ENCODE measurements at places on chromosomes 11 and 22. TPM values are rescaled to one million over a fixed set of nuclear protein-coding genes. Genes with fewer than 3 reads are reported as not detected.

- H3K36me3 ChIP-seq: peaks cover 9% of the 10 kb centered on the region
- H3K27me3 ChIP-seq: no peaks in the 10 kb centered on the region
- peak overlapping the region; percentile 86 for H3K27ac ChIP-seq
- DNase-seq: no peak
- no peak overlapping the region for H3K4me3 ChIP-seq
- H3K4me1 ChIP-seq: peaks cover 71% of the 10 kb centered on the region
These were observed 36.5 kb downstream of the TSPAN18 start for GRCh38 chr11:44763121-44763820.

The PDE3B gene
- total RNA-seq: 13.3 TPM

The JAML gene
- 8.9 TPM for total RNA-seq

- peak overlapping the region; percentile 97 for H3K27ac ChIP-seq
- DNase-seq: no peak
- H3K36me3 ChIP-seq: no peaks in the 10 kb centered on the region
- H3K4me1 ChIP-seq: peaks cover 79% of the 10 kb centered on the region
These were observed 47.5 kb downstream of the RPL27A start for GRCh38 chr11:8729837-8730696.

- H3K27me3 ChIP-seq: no peaks in the 10 kb centered on the region
- no peak overlapping the region for H3K27ac ChIP-seq
- no peaks in the 10 kb centered on the region for H3K36me3 ChIP-seq
- DNase-seq: no peak
- no peaks in the 10 kb centered on the region for H3K4me1 ChIP-seq
These were observed 7.6 kb downstream of the SLC29A2 start for GRCh38 chr11:66363805-66364535.

GRCh38 chr22:38831166-38831945, 12.5 kb downstream of the NPTXR start:
- no peaks in the 10 kb centered on the region for H3K27me3 ChIP-seq
- H3K4me3 ChIP-seq: no peak overlapping the region
- H3K27ac ChIP-seq: no peak overlapping the region
- no peaks in the 10 kb centered on the region for H3K4me1 ChIP-seq
- DNase-seq: no peak

GRCh38 chr22:48240148-48240934, 1477.9 kb downstream of the TBC1D22A start:
- no peak overlapping the region for H3K27ac ChIP-seq
- no peaks in the 10 kb centered on the region for H3K4me1 ChIP-seq
- no peaks in the 10 kb centered on the region for H3K27me3 ChIP-seq
- no peaks in the 10 kb centered on the region for H3K36me3 ChIP-seq
- no peak for DNase-seq

DNA sequence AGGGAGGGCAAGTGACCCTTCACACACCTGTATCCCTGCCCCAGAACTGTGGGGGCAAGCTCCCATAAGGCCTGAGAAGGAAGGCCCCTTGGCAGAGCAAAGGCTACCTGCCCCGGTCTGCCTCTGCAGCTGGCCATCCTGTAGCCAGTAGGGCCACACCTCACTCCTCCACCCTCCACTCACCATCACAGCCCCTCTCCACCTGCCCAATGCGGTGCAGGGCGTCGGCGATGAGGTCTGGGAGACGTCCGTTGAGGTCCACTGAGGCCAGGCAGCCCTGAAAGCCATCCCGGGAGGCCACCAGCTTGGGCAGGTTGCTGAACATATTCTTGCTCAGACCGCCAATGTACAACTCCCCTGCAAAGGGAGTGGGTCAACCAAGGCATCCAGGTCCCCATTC, 57.5 kb downstream of the SLC22A12 start:
- H3K27ac ChIP-seq: no peak overlapping the region
- no peak for DNase-seq
- H3K36me3 ChIP-seq: no peaks in the 10 kb centered on the region
- H3K4me1 ChIP-seq: no peaks in the 10 kb centered on the region

DNA sequence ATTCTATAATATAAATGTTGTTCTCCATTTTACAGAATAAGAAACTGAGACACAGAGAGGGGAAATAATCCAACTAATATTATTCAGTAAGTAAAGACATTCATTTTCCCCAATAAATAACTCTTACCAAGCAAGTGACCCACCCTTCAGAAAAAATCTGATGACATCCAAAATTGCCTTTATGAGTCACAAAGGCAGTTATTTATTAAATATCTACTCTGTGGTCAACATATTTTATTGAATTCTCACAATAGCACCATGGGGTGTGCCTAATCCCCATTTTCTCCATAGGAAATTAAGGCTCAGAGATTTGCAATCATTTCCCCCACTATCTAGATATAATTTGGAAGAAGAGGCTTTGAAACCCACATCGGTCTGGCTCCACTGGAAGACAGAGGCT, 161.5 kb upstream of the ISX start:
- no peaks in the 10 kb centered on the region for H3K4me1 ChIP-seq
- H3K27me3 ChIP-seq: no peaks in the 10 kb centered on the region
- no peak overlapping the region for H3K27ac ChIP-seq

- no peaks in the 10 kb centered on the region for H3K27me3 ChIP-seq
- no peak within 1 kb of the TSS for H3K4me3 ChIP-seq
- H3K27ac ChIP-seq: no peak within 1 kb of the TSS
- no peaks in the 10 kb centered on the region for H3K36me3 ChIP-seq
These were observed at the start of gene MMP12 for GRCh38 chr11:102874852-102875251. MMP12 (minus strand) TSS chr11:102874982; CDS start chr11:102874937, 45 bp downstream.

The RFPL1 gene
- total RNA-seq: not detected

The CASP12 gene
- 1.2 TPM for total RNA-seq

GRCh38 chr22:43658823-43659222, 153.3 kb downstream of the EFCAB6 start:
- no peaks in the 10 kb centered on the region for H3K36me3 ChIP-seq
- H3K27ac ChIP-seq: no peak overlapping the region
- DNase-seq: peak; percentile 17
- no peaks in the 10 kb centered on the region for H3K4me1 ChIP-seq

The HTR3B gene
- not detected for total RNA-seq

- peak overlapping the region; percentile 85 for H3K27ac ChIP-seq
- peaks cover 30% of the 10 kb centered on the region for H3K4me1 ChIP-seq
- DNase-seq: no peak
- H3K27me3 ChIP-seq: no peaks in the 10 kb centered on the region
These were observed 505 bp downstream of the FAM227A start for GRCh38 chr22:38655519-38656255.

- H3K4me3 ChIP-seq: no peak overlapping the region
- no peaks in the 10 kb centered on the region for H3K27me3 ChIP-seq
- peaks cover 7% of the 10 kb centered on the region for H3K4me1 ChIP-seq
These were observed 38.4 kb downstream of the KCNQ1OT1 start for GRCh38 chr11:2661173-2662023.

The PEX26 gene
- total RNA-seq: 54.2 TPM

DNA sequence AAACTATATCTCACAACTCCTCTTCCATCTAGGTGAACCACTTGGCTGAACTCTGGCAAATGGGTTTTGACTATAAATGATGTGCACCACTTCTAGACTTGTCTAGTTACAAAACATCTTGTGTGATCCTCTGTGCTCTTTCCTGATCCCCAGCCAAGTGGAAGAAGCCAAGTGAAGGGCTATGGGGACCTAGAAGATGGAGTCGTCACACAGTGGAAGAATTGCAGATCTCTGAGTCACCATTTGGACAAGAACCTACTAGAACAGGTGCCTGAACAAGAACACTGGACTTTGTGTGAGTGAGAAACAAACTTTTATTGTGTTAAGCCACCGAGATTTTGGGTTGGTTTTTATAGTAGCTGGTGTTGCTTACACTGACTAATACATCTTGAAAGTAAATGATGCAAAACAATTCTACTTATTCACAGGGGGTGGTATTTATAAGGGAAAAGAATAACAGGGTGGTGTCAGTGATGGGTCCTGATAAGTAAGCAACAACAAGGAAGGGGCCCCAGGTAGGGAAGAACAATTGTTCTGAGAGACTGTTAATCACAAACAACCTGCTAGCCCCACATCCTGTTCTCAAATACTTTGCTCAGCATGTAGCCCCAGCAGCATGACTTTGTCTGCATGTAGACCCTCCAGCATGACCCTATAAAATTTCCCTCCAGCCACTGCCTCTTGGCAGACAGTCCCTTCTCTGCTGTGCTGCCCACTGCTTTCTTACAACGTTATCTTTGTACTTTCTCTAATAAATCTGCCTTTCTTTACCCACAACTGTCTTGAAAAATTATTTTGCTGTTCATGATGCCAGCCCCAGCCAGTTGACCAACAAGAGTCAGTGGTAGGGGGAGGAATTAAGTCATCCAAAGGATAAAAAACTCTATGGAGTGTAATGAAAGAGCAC, 280.7 kb upstream of the PLET1 start:
- H3K36me3 ChIP-seq: no peaks in the 10 kb centered on the region
- no peak for DNase-seq
- H3K4me1 ChIP-seq: peaks cover 9% of the 10 kb centered on the region
- H3K4me3 ChIP-seq: no peak overlapping the region
- no peaks in the 10 kb centered on the region for H3K27me3 ChIP-seq

The SLC6A5 gene
- not detected for total RNA-seq

DNA sequence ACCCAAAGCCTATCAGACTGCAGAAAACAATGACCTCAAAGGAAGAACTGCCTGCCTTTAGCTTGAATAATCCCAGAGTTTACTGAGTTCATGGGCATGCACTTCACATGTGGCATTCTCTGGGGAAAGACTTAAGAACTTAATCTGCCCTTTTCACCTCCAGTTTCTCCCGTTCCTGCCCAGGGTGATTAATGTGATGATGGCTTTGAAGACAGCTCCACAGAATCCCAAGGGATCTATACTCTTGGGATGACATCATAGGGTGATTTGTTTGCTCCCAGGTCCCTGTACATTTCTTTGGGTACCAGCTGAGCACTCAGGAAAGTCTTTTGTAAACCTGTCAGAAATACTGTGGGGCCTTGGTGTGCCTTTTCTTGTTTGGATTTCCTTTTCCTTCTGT, 14.0 kb downstream of the FJX1 start:
- no peaks in the 10 kb centered on the region for H3K27me3 ChIP-seq
- no peaks in the 10 kb centered on the region for H3K4me1 ChIP-seq
- H3K27ac ChIP-seq: no peak overlapping the region
- no peaks in the 10 kb centered on the region for H3K36me3 ChIP-seq
- no peak overlapping the region for H3K4me3 ChIP-seq

The DEUP1 gene
- not detected for total RNA-seq

The OR4D5 gene
- not detected for total RNA-seq

DNA sequence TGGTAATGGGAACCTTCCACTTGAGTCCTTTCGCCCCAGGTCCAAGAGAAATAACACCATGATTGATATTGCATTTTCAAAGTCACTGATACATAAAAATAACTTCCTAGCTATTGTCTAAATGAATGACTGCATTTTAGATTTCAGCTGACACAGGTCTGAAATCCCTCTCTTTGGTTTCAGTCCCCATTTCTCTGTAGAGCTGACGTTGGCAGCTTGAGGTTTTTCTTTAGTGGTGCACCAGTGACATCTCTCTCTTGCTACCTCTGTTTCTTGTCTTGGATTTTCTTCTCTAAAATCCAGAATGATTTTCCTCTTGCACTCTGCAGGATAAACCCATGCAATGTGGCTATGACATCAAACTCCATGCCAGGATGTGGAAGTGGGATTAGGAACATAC, 31.7 kb upstream of the SORL1 start:
- no peak overlapping the region for H3K4me3 ChIP-seq
- H3K27ac ChIP-seq: no peak overlapping the region
- no peaks in the 10 kb centered on the region for H3K36me3 ChIP-seq
- H3K4me1 ChIP-seq: peaks cover 18% of the 10 kb centered on the region
- H3K27me3 ChIP-seq: no peaks in the 10 kb centered on the region

The ART1 gene
- total RNA-seq: not detected

The A4GALT gene
- total RNA-seq: 79.8 TPM

The EI24 gene
- total RNA-seq: 81.3 TPM

DNA sequence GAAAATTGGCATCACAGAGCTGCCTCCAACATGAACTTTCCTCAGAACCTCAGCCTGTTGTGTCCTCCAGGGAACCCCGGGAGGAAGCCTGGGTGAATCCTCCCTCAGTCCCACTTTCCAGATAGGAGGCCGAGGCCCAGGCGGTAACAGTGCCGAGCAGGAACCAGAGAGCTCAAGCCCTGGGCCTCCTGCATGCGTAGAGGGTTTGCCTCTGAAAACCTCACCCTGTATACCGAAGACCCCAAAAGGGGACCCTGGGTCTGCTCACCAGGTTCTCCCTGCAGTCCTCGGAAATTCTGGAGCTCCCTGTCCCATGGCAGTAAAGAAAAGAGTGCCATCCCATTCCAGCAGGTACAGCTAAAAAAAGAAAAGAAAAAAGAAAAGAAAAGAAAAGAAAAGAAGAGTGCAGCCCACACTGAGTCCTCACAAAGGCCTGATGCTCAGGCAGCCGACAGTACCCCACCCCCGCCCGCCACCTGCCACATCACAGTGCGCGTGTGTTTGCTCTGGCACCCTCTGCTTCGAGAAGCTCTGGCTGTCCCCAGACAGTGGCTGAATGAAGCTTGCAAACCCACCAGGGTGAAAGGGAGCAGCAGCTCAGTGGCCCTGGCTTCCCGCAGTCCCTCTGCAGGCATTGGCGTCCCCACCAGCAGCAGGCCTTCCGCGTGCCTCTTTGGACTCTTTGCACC, 28.4 kb upstream of the FADD start:
- no peak for DNase-seq
- no peak overlapping the region for H3K27ac ChIP-seq
- H3K36me3 ChIP-seq: no peaks in the 10 kb centered on the region
- H3K4me3 ChIP-seq: no peak overlapping the region
- no peaks in the 10 kb centered on the region for H3K4me1 ChIP-seq
- no peaks in the 10 kb centered on the region for H3K27me3 ChIP-seq

The PIH1D2 gene
- total RNA-seq: 1.5 TPM

GRCh38 chr11:61973476-61974162, 6.2 kb upstream of the FTH1 start:
- no peaks in the 10 kb centered on the region for H3K36me3 ChIP-seq
- no peaks in the 10 kb centered on the region for H3K27me3 ChIP-seq
- peaks cover 92% of the 10 kb centered on the region for H3K4me1 ChIP-seq
- H3K4me3 ChIP-seq: no peak overlapping the region

DNA sequence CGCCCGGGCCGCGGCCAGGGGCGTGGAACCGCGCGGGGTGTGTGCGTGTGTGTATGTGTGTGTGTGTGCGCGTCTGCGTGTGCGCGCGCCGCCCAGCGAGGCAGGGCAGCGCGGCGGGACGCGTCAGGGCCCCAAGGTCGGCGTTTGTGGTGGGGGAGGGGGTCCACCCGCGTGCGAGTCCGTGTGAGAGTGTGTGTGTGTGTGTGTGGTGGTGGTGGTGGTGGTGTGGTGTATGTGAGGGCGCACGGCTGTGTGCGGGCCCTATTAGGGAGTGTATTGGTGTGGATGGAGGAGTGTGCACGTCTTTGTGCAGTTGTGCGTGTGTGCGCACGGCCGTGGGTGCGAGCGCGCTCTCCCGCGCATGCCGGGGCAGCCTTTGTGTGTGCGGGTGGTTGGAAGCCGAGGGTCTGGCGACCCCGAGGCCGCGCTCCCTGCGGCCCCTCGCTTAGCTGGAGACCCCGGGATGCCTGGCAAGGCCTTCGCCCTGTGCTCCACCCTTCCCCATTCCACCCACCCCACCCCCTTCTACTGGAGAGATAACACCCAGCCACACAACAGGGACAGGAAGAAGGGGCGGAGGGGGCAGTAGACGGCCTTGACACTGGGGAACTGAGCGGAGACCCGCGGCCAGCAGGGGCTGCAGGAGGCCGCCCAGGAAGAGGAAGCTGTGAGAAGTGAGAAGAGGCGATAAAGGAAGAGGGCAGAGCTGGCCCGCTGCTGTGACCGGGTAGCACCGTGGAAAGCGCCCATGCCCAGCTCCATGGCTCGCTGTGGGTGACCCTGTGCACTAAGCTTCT, 528 bp upstream of the ARRB1 start:
- no peak for DNase-seq
- H3K36me3 ChIP-seq: no peaks in the 10 kb centered on the region
- H3K27ac ChIP-seq: peak overlapping the region; percentile 97
- no peaks in the 10 kb centered on the region for H3K27me3 ChIP-seq
- H3K4me3 ChIP-seq: peak overlapping the region; percentile 95
- H3K4me1 ChIP-seq: peaks cover 45% of the 10 kb centered on the region
